ENCODE measurements at places on chromosomes 12 and 14.

DNA sequence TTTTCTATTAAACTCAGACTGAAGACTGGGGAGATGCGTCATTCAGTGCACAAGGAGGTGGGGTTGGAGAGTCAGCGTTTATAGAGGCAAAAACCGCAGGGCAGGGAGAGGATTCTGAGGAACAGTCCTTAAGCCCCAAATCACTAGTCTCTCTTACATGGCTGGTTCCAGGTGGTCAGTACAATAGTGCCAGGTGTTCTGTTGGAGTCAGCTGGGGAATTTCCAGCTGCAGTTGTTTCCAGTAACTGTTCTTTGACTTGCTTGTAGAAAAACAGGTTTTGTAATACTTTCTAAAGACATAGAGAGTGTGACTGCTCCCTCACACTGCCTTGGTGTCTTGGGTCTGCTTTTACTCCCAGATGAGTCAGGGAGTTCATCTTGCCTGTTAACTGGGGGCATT, 192.2 kb downstream of the TMTC3 start:
- DNase-seq = no peak

- DNase-seq = no peak
Measured at GRCh38 chr14:74400031-74400685, 25.9 kb downstream of the SYNDIG1L start.

DNA sequence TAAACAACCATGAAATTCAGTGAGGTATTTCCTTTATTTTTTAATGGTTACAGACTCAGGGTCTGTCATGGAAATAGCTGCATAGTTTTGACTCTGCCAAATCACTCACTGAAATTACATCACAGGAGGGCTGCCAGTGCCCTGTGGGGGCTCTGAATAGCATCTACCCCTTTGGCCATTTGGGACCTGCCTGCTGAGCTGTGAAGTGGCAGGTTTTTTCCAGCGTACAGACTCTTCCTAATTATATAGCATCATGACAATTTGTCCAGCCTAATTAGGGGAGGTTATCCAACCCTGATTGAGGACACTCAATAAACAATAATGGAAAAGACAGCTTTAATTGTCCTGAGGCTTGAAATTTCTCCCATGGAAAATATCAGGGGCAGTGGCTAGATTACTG, 1.8 kb upstream of the COCH start:
- no peak for DNase-seq

DNA sequence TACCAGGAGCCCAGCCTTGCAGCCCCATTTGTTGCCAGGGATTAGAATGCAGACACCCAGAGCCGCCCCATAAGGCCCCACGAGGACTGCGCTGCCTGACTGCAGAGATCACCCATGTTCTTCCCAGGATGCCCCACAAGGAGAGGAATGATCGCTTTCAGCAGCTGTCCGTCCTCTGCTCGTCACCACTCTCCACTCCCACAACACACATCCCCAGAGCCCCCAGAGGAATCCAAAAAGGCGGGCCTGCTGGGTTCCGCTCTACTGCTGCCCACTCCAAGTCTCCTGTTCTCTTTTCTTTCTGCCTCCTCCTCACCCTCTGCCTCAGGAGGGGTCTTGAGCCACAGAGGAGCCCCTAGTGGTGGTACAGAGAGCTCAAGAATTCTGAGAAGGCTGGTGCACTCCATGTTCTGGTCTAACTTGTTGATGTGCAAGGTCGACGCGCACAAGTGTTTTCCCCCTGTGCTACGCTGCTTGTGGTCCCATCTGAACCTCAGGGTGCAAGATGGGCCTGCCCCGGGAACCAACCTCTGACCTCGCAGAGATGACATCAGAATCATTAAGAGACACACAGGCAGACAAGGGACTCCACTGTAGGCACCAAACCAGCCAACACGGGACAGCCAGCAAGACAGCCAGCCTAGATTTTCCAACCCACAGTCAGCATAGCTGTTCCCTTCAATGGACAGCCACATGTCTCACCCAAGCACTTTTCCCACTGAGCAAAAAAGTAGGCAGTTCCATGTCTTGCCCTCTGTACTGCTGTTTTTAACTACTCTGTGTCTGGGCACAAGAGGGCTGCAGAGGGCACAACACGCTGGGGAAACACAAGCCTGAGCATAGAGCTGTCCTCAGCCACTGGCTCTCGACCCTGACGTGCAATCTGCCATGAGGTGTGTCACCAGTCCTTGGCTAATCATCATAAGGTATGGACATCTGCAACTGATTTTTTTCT, 29.9 kb downstream of the PXN start:
- no peak for DNase-seq

DNA sequence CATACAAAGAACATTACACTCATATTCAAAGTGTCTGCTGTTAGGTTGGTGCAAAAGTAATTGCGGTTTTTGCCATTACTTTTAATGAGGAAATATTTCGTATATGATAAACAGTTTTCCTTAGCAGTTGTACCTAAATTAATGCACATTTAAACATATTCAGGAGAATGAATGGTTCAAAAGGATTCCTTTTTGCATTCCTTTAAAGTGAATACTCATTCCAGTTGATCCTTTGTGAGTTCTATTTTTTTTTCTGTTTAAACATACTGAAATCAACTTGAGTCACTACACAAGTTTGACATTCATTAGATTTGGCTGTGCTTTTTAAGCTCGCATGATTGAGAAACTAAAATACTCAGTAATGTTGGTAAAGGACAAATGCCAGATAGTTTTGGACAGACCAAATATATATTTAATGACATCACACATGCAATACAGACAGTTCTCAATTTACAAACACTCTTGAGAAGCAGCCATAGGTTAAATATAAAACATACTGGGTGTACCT, 13.8 kb upstream of the SLC38A2 start:
- DNase-seq = no peak

DNA sequence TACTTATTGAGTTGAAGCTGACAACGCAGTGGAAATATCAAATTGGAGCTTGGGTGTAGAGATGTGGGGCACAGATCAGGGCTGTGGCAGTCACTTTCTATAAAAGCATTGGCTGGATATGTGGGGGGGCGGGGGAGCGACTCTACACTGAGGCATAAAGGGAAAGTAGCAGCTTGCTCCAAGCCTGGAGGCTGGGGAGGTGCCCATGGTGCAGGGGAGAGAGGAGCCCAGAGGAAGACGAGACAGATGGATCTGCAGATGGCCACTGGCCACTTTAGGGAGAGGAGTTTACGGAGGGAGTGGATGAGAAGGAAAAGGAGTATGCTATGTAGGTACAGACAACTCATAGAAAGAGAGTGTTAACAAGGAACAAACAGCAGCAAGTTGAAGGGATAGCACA, 13.5 kb upstream of the NGB start:
- DNase-seq = no peak

- no peak for DNase-seq
Measured at GRCh38 chr12:101490286-101490920, 15.3 kb downstream of the SPIC start.

DNA sequence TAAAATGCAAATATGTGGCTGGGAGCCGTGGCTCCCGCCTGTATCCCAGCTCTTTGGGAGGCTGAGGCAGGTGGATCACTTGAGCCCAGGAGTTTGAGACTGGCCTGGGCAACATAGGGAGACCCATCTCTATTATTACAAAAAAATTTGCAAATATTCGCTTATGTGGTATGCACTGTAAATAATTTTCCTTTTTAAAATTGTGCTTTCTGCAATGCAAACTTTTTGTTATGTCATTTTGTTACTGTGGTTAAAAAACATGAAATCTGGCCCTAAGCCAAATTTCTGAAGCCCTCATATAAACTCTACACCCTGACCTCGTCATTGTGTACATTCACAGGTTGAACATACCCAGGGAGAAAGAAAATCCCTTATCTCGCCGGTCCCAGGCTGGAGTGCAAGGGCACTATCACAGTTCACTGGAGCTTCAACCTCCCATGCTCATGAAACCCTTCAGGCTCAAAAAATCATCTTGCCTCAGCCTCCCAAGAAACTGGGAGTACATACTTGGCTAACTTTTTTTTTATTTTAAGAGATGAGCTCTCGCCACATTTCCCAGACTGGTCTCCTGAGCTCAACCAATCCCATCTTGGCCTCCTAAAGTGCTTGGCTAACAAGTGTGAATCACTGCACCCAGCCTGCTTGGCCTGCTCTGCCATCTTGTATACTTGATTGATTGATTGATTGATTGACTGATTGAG, 24.7 kb downstream of the TRAPPC6B start:
- no peak for DNase-seq

GRCh38 chr12:132653567-132654290, 33.4 kb downstream of the POLE start:
- DNase-seq = no peak

- DNase-seq = no peak
Measured at GRCh38 chr12:110123919-110124268, 263 bp upstream of the IFT81 start.

GRCh38 chr14:75333606-75334548, 55.2 kb downstream of the FOS start:
- peak; percentile 15 for DNase-seq

DNA sequence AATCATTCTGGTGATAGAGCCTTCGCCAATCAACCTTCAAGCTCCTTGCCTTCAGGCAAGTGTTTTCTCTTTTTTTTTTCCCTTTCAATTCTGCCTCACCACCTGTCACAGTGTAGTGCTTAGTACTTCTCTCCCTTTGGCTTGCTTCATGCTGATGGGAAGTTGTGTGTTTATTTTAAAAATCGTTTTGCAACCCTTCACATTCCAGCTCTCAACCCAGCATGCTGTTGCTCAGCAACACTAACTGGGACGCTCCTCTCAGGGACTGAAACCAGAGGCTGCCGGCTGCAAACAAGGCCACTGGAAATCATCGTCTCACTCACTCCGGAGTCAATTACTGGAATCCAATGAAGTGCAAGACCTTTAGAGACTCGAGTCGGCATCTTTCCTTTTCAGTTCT, 342.7 kb downstream of the PRKD1 start:
- no peak for DNase-seq
